ENCODE measurements at places on chromosomes 7 and 10.
A peak's percentile ranks its signal among the peaks of the same experiment; 100 is the strongest.

GRCh38 chr10:8063128-8063908 is 8.8 kb downstream of the GATA3 start:
- no peak for DNase-seq

GRCh38 chr10:121873236-121873635 is 54.6 kb downstream of the ATE1 start:
- no peak for DNase-seq

- no peak for DNase-seq
Measured at GRCh38 chr7:155326385-155326784, 28.7 kb downstream of the INSIG1 start.

- no peak for DNase-seq
Measured at GRCh38 chr7:20140291-20141001, 76.7 kb downstream of the MACC1 start.

- DNase-seq, result no peak
Measured at GRCh38 chr7:48078470-48078869, 10.6 kb upstream of the UPP1 start.

GRCh38 chr10:71526653-71527052 is 129.9 kb downstream of the CDH23 start:
- DNase-seq, result no peak

- no peak for DNase-seq
Measured at GRCh38 chr7:154968336-154969001, 34.5 kb downstream of the PAXIP1 start.

GRCh38 chr10:61989995-61990760 is 88.7 kb downstream of the ARID5B start:
- no peak for DNase-seq

- no peak for DNase-seq
Measured at GRCh38 chr7:91398341-91398740, 134.1 kb downstream of the FZD1 start.

DNA sequence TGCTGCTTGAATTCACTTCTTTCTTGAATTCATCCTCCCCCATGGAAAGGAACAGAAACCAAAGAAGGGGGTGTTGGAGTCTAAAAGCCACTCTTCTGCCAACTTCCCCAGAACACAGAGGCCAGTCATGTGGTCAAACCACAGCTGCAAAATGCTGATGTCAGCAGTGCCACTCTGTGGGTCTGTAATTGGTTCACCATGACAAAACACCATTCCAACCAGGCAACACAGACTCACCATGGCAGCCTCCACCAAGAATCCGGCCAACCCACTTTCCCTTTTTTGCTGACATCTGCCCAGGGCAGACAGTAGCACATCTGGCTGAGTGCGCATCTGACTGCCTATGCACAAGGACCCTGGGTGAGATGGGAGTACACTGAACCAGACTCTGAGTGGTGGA is 16.8 kb downstream of the OSBPL3 start:
- no peak for DNase-seq

DNA sequence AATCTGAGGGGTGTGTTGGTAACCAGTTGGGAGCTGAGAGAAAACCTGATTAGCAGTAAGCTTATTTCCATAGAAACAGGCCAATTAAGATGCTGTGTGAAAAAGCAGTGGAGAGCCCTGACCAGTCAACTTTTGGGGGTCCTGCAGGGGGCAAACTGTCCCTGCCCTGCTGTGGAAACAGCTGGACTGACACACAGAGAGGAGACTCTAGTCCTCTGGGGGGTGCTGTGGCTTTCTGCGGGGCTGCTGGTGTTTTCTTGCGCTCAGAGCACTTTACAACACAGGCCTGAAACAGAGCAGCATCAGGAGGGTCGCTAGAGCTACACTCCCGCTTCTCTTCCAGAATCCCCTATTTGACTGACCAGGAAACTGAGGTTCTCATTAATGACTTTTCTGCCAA is 546.9 kb upstream of the GALNT17 start:
- no peak for DNase-seq

- DNase-seq, result no peak
Measured at GRCh38 chr10:32232378-32232777, 114.6 kb downstream of the EPC1 start.

GRCh38 chr10:120990831-120991230 is 139.7 kb downstream of the WDR11 start:
- DNase-seq, result no peak

DNA sequence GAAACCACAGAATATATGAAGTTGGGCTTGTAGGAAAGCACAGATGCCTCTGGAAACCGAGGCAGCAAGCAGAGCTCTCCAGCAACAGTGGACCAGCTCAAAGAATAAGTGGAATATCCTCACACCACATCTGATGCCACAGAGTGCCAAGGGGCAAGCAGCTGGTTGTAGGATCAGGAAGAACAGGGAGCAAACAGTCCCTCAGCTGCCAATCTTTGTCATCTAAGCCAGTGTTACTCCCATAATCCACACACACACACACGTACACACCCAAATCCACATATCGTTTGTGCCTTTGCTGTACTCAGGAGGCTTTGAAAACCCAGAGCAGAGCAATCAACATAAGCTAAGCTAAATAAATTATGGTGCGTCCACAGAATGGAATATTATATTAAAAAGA is 20.7 kb upstream of the SEC24C start:
- no peak for DNase-seq

- peak; percentile 1 for DNase-seq
Measured at GRCh38 chr10:5196702-5197113, at the start of gene AKR1C4. Gene AKR1C4 (plus strand): TSS chr10:5196837. CDS start chr10:5196868, 31 bp downstream.

GRCh38 chr7:158863611-158864506 is 7.5 kb downstream of the DYNC2I1 start:
- peak; percentile 79 for DNase-seq

- DNase-seq, result no peak
Measured at GRCh38 chr10:14254368-14254767, 76.4 kb downstream of the FRMD4A start.

DNA sequence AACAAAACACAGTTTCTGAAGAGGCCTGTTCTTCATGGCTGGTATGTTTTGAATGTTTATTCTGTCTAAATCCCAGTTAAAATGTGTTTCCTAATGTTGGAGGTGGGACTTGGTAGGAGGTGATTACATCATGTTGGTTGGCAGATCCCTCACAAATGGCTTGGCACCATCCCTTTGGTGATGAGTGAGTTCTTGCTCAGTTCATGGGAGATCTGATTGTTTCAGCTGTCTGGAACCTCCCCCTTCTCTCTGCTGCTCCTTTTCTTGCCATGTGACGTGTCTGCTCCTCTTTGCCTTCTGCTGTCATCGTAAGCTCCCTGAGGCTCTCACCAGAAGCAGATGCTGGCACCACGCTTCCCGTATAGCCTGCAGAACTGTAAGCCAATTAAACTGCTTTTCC is 383.6 kb upstream of the TPK1 start:
- DNase-seq, result no peak

GRCh38 chr7:99407872-99408378 is 472 bp downstream of the PDAP1 start:
- DNase-seq, result peak; percentile 94

DNA sequence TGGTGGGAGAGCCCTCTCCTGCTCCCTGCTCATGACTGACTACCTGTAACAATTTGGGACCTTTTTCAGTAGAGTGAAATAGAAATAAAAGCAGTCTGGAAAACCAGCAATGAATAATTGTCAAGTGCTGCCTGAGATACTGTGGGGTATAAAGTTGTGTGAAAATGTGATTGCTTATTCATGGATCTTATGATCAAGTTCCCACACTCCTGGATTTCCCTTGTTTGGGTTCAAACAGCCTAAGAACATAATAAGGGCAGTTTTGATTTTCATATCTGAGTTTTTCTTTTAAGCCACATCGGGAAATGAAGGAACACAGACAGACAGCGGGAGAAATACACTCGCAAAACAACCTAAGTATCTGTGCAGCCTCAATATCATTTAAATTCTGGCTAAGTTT is 52.9 kb downstream of the CALD1 start:
- no peak for DNase-seq

DNA sequence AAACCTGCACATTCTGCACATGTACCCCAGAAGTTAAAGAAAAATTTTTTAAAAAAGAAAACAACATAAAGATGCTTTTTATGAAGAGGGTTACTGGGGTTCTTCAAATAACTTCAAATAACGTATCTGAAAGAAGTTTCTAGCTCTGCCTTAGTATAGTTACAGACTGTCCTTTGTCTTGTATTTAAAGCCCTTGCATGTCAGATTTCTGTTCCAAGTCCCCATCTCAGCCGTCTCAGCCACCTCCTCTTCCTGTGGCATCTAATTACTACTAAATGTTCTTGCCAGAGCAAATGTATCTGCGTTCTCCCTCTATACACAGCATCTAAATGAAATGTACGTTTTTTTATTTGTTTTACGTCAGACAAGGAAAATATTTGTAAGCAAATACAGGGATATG is 89.4 kb upstream of the AKR1E2 start:
- no peak for DNase-seq

DNA sequence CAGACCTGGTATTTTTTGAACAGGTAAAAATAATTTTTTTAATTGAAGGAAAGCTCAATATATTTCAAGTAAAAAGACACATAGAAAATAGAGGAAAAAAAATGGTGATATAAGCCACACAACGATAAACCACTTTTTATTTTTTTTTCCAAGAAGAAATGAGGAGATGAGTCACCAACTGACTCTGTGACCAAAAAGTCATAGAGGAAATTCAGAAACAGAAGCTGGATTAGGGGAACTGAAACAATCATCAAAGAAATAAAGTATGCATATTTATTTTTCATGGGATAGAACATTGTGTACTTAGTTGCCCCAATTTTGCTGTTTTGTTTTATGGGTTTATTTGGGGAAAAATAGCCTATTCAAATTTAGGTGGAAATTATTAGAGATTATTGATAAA is 176.8 kb upstream of the AGR3 start:
- peak; percentile 63 for DNase-seq

DNA sequence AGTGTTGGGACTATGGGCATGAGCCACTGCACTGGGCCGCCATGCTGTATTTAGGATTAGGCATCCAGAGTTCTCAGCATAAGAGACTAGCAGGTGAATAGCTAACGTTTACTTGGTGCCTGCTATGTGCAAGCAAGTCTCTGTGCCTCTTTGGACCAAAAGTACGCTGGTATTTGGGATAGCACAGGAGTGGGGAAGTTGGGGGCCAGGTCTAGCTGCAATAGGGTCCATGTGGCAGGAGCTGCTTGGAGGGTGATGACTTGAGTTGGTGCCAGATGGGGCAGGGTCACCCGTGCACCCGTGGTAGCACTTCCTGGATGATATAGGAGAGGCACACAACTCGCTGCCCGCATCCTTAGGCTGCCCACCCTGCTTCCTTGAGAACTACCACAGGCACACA is 22.4 kb downstream of the NACAD start:
- no peak for DNase-seq

GRCh38 chr10:8288600-8288999 is 234.1 kb downstream of the GATA3 start:
- DNase-seq, result no peak

GRCh38 chr7:19224951-19225350 is 79.7 kb upstream of the FERD3L start:
- no peak for DNase-seq

- DNase-seq, result no peak
Measured at GRCh38 chr10:61163403-61163802, 219.4 kb upstream of the RHOBTB1 start.

GRCh38 chr7:91835826-91836368 is 44.6 kb downstream of the MTERF1 start:
- DNase-seq, result no peak

GRCh38 chr10:68957654-68958053 is 1.7 kb downstream of the DDX21 start:
- DNase-seq, result peak; percentile 21

- DNase-seq, result no peak
Measured at GRCh38 chr10:112365451-112365850, 8.5 kb upstream of the ACSL5 start.

- DNase-seq, result no peak
Measured at GRCh38 chr10:71671994-71672946, 47.3 kb downstream of the C10orf105 start.

- DNase-seq, result peak; percentile 88
Measured at GRCh38 chr10:94320285-94320914, 42.3 kb downstream of the NOC3L start.

DNA sequence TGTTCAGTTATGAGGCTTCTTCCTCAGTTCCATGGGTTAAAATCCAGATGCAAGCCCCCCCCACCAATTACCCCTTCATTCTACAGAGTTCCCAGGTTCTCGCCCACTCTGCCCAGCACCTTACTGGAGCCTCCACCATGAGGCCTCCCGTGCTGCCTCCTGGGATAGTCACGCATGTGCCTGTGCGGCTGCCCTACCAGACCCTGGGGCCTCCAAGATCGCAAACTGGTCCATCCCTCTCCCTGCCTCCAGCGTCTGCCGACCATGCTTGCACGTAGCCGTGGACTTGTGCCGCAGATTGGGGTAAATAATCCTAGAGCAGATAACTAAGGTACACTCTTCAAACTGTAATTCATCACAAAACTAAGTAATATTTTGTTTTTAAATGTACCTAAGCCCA is 611.2 kb downstream of the PTPRN2 start:
- DNase-seq, result no peak

GRCh38 chr7:16063221-16063620 is 358.1 kb downstream of the CRPPA start:
- DNase-seq, result no peak

- DNase-seq, result no peak
Measured at GRCh38 chr10:79153745-79154144, 85.0 kb downstream of the ZMIZ1 start.

GRCh38 chr7:92917230-92917629 is 80.9 kb upstream of the CDK6 start:
- DNase-seq, result no peak

DNA sequence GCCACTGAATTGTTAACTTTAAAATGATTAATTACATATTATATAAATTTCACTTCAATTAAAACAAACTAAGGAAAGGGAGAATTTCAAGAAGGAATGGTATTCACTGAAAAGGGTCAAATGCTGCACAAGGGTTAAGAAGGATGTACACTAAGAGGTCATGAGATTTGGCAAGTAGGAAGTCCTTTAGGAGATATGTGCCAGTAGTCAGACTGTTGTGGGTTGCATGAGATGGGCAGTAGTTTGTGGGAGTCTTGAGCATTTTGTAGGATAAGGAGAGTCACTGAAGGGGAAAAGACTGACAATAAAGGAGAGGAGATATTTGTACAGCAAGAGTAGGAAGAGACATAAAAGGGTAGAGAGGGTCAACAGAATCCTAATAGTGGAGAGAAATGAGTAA is 12.4 kb upstream of the PTPN12 start:
- no peak for DNase-seq

GRCh38 chr7:40544871-40545303 is 410.1 kb downstream of the SUGCT start:
- DNase-seq, result no peak

Data from adipocyte (in vitro differentiated cells).